Transverse colon (tissue), 4 donors: ENCODE measurements at places on chromosomes 12 and 14. TPM values are rescaled to one million over a fixed set of nuclear protein-coding genes. Genes with fewer than 3 reads are reported as not detected.

DLK1 gene
- not detected for total RNA-seq

NFYB gene
- 9.4 TPM for total RNA-seq

NUAK1 gene
- 14.7 TPM for total RNA-seq

LRP1-AS gene
- total RNA-seq = not detected

HELB gene
- total RNA-seq = 6.4 TPM

BMP4 gene
- 56.5 TPM for total RNA-seq

TAS2R31 gene
- total RNA-seq = 12.9 TPM

IGF1 gene
- total RNA-seq = 4.5 TPM

SLC17A8 gene
- 5.4 TPM for total RNA-seq

AQP6 gene
- not detected for total RNA-seq

COX8C gene
- not detected for total RNA-seq

PPP4R4 gene
- not detected for total RNA-seq

TXNRD1 gene
- 118 TPM for total RNA-seq

KRT3 gene
- total RNA-seq = not detected

ABCB9 gene
- total RNA-seq = 0.40 TPM

FGD4 gene
- total RNA-seq = 99.4 TPM

CLEC12A gene
- total RNA-seq = 1.4 TPM

DPF3 gene
- 14.6 TPM for total RNA-seq

ABCD4 gene
- total RNA-seq = 64.1 TPM

MYH6 gene
- total RNA-seq = 0.16 TPM

ZDHHC22 gene
- total RNA-seq = not detected

STYK1 gene
- 23.8 TPM for total RNA-seq

VCPKMT gene
- 6.3 TPM for total RNA-seq

DHRS4 gene
- 29.9 TPM for total RNA-seq

TSPAN11 gene
- 1.5 TPM for total RNA-seq

ADCY6 gene
- total RNA-seq = 116 TPM

AMHR2 gene
- total RNA-seq = not detected

EPYC gene
- total RNA-seq = not detected

KRT80 gene
- not detected for total RNA-seq

CD4 gene
- total RNA-seq = 4.1 TPM

HOXC10 gene
- not detected for total RNA-seq
